ENCODE measurements at places on chromosomes 5 and 9.

GRCh38 chr5:126508962-126509279 lies 85.7 kb downstream of the GRAMD2B start:
- no peak for DNase-seq

DNA sequence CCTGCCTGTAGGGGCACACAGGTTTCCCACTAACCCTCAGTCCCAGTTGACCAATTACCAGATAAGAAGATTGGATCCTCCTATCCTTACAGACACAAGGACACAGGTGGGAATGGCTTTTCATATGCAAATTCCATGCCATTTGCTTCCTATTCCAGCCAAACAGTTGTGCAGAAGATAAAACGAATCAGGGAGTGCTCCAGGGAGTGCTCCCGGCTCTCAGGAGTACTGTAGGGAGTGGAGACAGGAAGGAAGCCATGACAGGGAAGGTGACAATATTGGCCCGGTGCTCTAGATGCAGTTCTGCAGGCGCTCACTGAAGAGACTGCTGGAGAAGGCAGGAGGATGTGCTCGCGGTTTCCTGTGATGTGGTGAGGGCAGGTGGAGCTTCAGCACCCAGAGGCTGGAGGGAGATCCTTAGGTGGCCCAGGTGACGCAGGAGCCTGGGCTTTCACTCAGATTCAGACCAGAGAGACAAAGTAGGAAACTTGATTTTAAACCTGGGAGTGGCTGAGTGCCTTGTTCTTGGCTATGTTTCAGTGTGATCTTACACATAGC lies 260.0 kb downstream of the AUH start:
- DNase-seq: no peak

- no peak for DNase-seq
These were observed 30.7 kb upstream of the GPX3 start for GRCh38 chr5:150989695-150990094.

GRCh38 chr5:147737921-147738320 lies 44.6 kb downstream of the JAKMIP2 start:
- no peak for DNase-seq

DNA sequence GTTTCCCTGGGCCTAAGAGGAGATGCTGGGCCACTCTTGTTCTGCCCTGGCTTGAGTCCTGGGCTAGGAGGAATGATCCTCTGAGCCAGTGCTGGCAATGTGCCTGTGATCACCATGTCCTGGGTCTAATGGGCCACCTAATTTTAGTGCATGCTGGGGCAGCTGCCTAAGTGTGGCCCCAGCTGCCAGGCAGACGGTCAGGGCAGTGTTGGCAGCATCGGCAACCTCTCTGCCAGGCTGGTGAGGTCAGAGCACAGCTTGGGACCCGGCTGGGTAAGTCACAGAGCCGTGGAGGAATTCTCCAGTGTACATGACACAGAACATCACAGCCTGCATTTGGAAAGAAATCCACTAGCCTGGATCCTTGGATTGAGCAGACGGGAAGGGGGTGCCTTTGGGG lies 21.4 kb upstream of the PITX1 start:
- no peak for DNase-seq

DNA sequence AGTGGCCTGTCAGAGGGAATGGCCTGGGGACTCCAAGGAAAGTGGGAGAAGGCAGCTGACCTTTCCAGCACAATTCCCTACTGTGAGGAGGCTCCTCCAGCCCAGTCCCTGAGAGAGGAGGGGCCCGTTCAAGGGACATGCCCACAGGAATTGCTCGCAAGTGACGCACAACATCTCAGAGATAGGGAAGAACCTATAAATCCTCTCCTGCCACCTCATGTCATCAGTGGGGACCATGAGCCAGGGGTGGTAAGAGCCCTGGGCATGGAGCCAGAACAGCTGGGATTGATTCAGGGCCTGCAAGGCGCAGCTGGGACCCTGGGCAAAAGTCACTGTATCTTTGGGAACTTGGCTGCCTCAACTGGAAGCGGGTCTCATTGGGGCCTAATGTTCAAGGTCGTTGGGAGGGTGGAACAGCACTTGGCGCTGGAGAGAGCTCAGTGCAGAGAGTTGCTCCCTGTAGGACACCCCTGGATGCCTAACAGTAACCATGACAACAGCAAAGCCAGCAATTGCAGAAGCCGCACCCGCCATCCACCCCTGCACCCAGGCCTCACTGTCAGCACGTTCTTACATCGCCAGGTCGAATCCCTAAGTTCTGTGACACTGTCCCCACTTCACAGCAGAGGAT lies 41.3 kb upstream of the ORM1 start:
- DNase-seq: no peak

DNA sequence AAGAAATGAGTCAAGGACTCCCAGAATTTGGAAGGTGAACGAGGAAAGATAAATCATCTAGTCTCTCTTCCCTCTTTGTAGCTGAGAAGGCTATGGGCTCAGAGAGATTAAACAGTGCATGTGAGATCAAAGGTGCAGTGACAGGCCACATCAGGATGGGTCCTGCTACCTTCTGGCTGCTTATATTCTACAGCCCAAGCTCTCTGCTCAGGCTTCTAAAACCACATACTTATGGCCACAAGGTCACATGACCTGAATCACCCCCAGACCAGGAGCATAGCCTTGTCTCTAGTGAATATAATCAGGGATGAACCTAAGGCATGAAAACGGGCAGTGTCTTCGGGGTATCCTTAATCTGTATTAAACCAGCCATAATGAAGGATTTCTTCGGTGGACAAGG lies 158.9 kb downstream of the SEMA5A start:
- DNase-seq: no peak

DNA sequence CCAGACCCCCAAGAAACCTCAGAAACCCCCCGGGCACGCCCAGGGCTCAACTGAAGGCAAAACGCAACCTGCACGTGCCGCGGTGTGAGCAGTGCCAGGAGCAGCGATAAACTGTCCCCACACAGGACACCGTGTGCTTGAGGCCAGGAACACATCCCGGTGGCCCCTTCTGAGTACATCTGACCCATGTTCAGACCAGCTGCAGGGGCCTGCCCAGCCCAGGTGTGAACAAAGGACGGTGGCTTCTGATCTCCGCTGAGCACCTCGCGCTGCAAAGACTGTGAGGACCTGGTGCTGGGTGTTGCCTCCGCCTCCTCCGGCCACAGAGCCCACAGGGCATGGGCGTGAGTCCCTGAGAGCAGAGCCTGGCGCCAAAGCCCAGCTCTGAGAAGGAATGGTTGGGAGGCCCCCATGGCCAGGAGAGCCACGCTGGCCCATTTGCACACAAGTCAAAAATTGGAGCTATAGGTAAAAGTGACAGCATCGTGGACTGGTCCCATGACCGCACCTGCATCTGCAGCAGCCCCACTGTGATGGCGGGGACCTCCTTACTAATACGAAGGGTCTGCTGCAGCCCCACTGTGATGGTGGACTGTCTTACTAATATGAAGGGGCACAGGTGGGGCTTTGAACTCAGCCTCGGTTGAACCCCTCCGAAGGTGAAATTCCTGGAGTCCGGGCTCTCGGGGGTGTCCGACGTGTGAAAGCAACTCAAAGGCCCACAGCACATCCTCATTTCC lies 31.5 kb downstream of the NDUFS6 start:
- DNase-seq: no peak

Measured in right atrium auricular region (tissue), 2 donors.